Breast epithelium (tissue), 4 donors: ENCODE measurements at places on chromosomes 7 and 10.

- no peak for DNase-seq
These were observed 36.2 kb upstream of the USP6NL start for GRCh38 chr10:11647676-11648075.

- DNase-seq: no peak
These were observed 270.5 kb upstream of the PODXL start for GRCh38 chr7:131826960-131827359.

GRCh38 chr7:35647171-35647574 is 47.8 kb downstream of the HERPUD2 start:
- no peak for DNase-seq

- DNase-seq: no peak
These were observed 88.0 kb upstream of the ADAM12 start for GRCh38 chr10:126476246-126476645.

- no peak for DNase-seq
These were observed 663 bp downstream of the HERPUD2 start for GRCh38 chr7:35694161-35694783.

- DNase-seq: no peak
These were observed 56.2 kb upstream of the ATP6V0A4 start for GRCh38 chr7:138854115-138854645.

DNA sequence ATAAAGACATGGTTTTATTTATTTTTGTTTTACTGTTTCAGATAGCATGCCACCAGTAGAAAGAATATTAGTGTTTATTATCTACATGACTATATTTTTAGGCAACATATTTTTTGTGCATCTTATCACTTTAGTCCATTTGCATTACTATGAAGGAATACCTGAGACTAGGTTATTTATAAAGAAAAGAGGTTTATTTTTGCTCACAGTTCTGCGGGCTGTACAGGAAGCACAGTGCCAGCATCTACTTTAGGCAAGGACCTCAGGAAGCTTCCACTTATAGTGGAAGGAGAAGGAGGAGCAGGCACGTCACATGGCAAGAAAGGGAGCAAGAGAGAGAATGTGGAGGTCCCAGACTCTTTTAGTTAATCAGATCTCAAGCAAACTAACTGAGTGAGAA is 5.7 kb downstream of the CAV2 start:
- DNase-seq: no peak
